NCI-H524 (cell line): ENCODE measurements at places on chromosomes 4 and X.

GRCh38 chr4:5470318-5471198 lies 237.8 kb downstream of the EVC2 start:
- no peak for DNase-seq

DNA sequence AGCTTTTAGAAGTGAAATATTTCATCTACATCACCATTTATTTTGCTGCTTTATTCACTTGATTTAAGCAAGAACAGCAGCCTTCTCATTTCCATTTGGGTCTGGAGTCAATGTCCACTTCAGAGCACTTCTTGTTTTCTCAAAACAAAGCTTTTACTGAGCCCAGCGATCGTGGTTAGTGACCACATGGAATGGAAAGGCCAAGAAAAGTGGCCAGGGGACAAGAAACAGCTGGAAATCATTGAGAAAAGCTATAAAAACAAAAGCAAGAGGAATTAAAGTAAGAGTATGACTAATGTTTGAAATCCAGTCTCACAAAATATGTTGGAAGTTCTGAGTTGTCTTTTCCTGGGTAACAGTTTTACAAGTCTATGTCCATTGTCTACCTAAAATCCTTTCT lies 328.4 kb upstream of the INTU start:
- DNase-seq: no peak

- no peak for DNase-seq
These were observed 27.4 kb downstream of the TAF7L start for GRCh38 chrX:101263766-101264165.

- DNase-seq: no peak
These were observed 300.1 kb upstream of the FTHL17 start for GRCh38 chrX:31371956-31372355.

DNA sequence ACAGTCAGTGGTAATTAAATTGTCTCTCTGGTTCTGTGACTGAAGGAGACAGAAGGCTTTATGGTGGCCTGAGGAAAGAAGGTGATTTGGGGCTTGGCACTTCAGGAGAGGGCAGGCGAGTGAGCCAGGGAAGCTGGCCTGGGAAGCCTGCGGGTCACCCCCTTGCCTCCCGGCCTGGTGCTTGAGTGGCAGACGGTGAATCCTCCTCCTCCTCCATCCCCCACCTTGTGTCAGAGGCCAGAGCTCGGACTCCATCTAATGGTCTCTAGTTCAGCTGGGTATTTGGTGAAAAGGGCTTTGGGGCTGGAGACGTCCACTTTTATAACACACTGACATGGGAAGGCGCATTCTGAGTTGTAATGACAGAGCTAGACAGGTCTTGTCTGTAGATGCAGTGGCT lies 8.7 kb downstream of the TMEM187 start:
- no peak for DNase-seq

DNA sequence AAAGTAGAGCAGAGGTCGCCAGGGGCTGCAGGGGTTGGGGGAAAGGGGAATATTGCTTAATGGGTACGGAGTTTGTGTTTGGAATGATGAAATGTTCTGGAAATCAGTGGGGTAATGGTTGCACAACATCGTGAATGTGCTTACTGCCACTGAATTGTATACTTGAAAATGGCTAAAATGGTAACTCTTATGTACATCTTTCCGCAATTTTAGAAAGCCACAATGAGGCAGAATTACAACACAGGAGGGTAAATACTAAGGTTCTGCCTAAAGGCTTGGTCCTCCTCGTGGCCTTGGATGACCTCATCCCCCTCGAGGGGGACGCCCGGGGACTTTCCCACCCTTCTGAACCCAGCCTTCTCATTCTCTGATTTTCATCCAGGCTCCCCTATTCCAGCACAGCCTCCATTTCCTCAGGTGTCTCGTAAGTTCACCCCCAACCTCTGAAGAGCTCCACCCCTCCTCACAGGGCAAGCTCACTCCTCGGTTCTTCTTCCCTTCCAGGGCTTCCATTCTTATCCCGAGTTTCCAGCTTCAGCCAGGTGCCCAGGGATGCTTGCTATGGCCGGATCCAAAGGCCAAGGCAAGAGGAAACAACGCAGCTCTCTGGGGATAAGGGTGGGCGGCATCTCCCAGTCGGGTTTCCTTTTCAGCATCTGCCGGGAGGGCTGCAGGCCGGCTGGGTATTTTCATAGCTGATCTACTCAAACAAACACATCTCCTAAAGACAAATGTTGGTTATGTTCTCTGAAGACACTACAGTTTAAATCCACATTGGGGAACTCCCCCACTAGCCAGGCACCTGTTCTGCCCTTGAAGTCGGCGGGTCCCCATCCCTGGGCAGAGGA lies 71.3 kb upstream of the ACSL1 start:
- no peak for DNase-seq

GRCh38 chrX:11282043-11282442 lies 11.2 kb upstream of the AMELX start:
- DNase-seq: no peak

GRCh38 chrX:39693298-39693697 lies 404.5 kb downstream of the BCOR start:
- no peak for DNase-seq

DNA sequence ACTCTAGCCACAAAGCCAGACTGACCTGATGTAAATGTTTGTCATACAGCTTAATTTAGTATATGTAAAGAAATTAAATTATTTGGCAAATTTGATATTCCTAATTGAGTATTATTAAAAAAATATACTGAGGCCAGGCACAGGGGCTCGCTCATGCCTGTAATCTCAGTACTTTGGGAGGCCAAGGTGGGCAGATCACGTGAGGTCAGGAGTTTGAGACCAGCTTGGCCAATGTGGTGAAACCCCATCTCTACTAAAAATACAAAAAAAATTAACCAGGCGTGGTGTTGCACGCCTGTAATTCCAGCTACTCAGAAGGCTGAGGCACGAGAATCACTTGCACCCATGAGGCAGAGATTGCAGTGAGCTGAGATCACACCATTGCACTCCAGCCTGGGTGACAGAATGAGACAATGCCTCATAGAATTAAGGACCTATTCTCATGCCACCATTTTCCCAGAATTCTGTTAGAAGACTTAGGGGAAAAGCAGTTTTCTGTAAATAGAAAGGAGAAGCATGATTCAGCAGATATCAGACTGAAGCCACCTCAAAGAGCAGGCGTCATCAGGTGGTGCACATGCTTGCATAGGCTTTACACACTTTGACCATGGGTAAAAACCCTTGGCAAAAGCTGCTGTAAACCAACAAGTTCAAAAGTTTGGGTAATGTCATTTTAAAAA lies 6.1 kb downstream of the UBQLN2 start:
- no peak for DNase-seq

GRCh38 chrX:111568354-111568753 lies 56.9 kb downstream of the SERTM2 start:
- peak; percentile 47 for DNase-seq

GRCh38 chr4:85127653-85128052 lies 161.2 kb upstream of the WDFY3 start:
- no peak for DNase-seq

GRCh38 chr4:67327245-67328017 lies 217.9 kb downstream of the CENPC start:
- peak; percentile 51 for DNase-seq

DNA sequence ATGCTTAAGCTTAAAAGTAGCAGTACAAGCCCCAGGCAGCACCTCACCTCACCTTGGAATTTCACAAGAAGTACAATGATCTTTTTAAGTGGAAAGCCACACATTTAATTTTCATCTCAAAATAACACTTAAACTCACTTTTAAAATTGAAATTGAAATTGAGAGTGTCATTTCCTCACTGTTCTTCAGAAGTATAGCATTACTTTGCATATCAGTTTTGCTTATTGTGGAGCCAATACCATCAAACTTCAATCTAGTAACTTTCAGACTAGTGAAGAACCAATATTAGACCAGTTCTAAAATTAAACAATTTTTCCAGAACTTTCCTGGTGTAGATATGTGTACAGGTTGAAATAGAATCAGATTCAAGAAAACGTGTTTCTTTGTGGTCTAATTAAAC lies 242.4 kb downstream of the NDST4 start:
- DNase-seq: no peak

GRCh38 chr4:38684951-38685844 lies 21.2 kb downstream of the KLF3 start:
- no peak for DNase-seq

DNA sequence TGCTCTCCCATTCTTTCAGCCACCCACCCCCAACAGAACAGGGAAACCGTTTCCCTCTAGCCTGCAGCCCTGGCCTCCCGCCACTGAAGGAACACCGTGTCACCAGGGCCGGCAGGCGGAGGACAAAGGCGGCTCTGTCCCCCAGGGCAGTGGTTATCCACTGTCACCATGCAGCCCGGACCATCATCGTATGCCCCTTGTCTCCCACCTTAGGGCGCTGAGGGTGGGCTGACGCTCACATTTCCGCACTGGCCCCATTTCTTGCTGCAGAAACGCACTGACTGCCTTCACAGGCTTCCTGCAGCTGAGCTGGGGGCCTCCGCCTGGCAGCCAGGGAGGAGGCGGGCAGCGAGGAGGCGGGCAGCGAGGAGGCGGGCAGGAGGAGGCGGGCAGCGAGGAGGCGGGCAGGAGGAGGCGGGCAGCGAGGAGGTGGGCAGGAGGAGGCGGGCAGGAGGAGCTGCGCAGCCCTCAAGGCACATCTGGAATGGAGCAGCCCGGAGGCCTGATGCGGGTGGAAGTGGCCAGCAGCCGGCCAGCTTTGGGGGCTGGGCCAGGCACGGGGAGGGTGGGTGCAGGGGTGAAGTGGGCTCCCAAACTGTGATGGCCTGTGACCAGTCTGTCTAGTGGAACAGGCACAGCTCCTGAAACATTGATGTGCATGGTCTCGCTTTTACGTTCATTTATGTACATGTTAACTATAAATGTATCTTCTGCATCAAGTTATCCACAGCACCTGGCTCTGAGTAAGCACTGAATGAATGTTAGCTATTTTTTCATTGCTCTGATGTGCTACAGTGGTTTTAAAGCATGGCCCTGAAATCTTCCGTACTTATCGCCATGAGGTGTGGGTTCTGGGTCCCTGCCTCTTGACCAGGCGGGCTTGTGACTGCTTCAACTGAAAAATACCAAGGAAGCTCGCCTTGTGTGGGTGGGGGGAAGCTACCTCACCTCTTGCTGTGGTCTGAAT lies 20.6 kb upstream of the KIAA0232 start:
- no peak for DNase-seq

GRCh38 chrX:136577552-136577951 lies 45.5 kb downstream of the VGLL1 start:
- DNase-seq: peak; percentile 33

GRCh38 chrX:153966283-153966688 lies 5.3 kb downstream of the HCFC1 start:
- DNase-seq: no peak

DNA sequence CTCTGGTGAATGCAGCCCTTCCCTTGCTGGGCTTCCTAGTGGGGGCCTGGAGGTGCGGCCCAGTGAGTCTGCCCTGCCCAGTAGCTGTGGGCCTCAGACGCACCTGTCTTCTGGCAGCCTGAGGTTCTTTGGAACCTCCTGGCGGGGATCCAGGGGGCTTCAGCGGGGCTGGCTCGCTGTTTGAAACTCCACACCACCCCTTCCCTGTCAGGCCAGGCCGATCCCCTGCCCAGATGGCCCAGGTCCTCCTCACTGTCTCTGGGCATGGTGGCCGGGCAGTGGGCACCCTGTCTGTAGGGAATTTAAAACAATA lies 10.7 kb upstream of the NKX1-1 start:
- no peak for DNase-seq

GRCh38 chrX:149762696-149763614 lies 10.9 kb upstream of the HSFX1 start:
- no peak for DNase-seq

DNA sequence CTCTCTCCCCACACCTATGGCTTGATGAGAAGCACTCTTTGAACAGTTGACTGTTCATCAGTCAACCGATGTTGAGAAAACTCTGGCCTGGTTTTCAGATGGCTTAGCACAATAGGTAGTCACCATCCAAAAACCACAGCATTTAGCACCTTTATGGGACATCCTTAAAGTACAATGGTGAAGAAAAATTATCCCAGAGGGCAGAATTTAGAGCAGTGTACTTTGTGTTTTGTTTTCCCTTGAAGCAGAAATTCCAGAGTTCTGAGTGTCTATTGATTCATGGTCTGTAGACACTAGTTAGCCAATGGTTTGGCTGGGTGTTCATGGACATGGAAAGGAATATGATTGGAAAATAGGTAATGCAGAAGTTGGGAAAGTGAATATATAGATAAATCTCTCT lies 487.0 kb downstream of the PDHA2 start:
- no peak for DNase-seq

DNA sequence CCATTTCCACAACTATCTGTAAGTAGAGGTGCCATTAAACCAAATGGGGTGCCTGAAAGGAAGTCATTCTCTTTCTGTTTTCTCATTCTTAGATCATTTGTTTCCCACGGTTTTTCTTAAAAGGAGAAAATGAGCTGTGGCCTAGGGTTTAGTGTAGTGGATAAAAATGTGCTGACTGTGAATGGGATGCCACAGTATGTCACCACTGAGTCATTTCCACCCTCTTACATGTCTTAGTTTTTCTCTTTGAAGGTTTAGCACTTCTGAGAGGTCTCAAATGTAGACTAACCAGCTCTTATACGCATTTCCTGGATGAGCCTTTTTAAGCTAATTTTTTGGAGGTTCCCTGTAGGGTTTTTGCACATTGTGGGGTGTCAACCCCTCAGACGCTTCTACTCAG lies 244.5 kb upstream of the SPANXN1 start:
- no peak for DNase-seq

DNA sequence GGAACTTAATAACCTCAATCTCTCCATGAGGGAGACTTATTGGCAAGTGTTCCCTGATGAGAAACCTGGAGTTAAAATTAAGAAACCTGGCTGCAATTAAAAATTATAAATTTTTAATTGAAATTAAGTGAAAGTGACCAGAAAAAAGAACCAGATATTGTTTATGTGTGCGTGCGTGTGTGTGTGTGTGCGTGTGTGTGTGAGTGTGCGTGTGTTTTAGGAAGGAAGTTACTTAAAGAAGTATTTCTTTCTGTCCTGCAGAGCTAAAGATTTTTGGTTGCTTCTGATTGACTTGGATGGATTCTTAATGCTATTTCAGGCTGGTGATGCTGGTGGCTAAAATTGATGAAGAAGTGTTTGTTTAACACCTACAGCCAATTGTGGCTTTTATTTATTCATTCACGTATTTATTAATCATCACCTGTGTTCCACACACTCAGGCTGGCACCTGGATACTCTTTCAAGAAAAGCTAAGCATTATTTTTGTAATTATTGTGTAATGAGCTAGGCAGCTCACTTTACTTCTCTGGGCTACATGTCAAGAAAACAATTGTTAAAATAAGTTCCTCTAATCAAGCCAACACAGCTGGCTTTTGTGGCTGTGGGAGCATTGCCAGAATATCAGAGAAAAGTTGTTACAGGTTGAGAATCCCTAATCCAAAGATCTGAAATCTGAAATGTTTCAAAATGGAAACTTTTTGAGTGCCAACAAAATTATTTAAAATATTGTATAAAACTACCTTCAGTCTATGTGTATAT lies 68.5 kb downstream of the CEP44 start:
- DNase-seq: no peak

GRCh38 chr4:146302822-146303221 lies 88.5 kb downstream of the REELD1 start:
- no peak for DNase-seq

DNA sequence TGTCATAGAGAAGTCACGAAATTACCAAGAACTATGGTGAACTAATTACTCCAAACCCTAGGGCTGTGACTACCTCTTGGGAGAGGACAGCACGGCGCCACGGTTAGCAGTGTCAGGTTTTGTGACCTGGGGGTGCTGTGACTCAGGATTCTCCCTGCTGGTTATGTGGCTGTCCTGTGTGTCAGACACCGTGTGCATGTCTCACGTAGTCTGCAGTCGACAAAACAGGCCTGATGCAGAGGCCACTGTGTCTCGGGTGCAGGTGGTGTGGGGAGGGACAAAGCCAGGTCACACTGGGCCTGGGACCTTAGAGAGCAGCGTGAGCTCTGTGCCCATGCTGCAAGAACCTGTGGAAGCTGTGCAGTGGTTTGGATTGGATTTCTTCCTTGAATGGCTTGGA lies 34.1 kb downstream of the TNIP2 start:
- no peak for DNase-seq
